ENCODE measurements at places on chromosomes 5 and 9.
A peak's percentile ranks its signal among the peaks of the same experiment; 100 is the strongest.

GRCh38 chr5:170169996-170170395 lies 62.8 kb upstream of the C5orf58 start:
- DNase-seq, result peak; percentile 73
- no peaks in the 10 kb centered on the region for H3K27me3 ChIP-seq
- no peaks in the 10 kb centered on the region for H3K36me3 ChIP-seq

GRCh38 chr9:120532891-120533290 lies 47.1 kb downstream of the CDK5RAP2 start:
- DNase-seq, result no peak
- H3K27ac ChIP-seq, result no peak overlapping the region
- H3K4me1 ChIP-seq, result no peaks in the 10 kb centered on the region
- H3K36me3 ChIP-seq, result peaks cover 59% of the 10 kb centered on the region

- no peak for DNase-seq
- H3K36me3 ChIP-seq, result no peaks in the 10 kb centered on the region
- H3K27ac ChIP-seq, result no peak overlapping the region
- no peak overlapping the region for H3K4me3 ChIP-seq
- no peaks in the 10 kb centered on the region for H3K27me3 ChIP-seq
These were observed 173.3 kb downstream of the MELK start for GRCh38 chr9:36745977-36746376.

DNA sequence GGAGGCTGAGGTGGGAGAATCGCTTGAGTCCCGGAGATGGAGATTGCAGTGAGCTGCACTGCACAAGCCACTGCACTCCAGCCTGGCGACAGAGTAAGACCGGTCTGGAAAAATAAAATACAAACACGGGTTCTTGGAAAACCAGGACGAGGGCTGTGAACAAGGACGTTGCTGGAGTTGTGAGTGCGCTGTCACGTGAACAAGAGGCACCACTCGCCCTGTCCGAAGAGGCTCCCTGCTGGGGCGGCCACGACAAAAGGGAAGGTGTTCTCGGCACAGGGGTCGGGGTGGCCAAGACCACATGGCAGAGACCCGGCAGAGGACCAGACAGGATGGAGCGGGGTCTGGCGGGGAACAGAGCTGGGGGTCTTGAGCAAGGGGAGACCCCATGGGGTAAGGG lies 30.6 kb upstream of the UBAC1 start:
- H3K36me3 ChIP-seq, result no peaks in the 10 kb centered on the region
- no peak for DNase-seq
- H3K4me1 ChIP-seq, result peaks cover 11% of the 10 kb centered on the region
- H3K4me3 ChIP-seq, result no peak overlapping the region

GRCh38 chr5:60703944-60704343 lies 4.0 kb upstream of the DEPDC1B start:
- H3K4me3 ChIP-seq, result no peak overlapping the region
- H3K36me3 ChIP-seq, result no peaks in the 10 kb centered on the region
- no peaks in the 10 kb centered on the region for H3K27me3 ChIP-seq
- no peak overlapping the region for H3K27ac ChIP-seq
- DNase-seq, result peak; percentile 27

DNA sequence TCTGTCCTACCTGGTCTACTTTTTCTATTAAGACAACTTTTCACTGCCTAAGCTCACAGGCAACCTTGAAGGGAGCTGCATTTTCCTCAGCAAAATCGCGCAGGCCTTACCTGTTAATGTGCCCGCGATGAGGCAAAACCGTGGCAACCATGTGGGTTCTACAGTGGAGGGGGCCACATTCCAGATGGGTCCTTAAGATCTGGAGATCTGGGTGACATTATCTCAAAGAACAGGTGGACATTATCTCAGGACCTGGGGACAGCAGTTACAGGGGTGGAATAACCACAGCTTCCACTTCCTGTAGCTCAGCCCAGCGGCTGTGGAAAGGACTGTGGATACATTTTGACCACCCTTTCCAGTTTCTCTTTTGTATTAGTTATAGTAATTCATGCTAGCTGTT lies 112.8 kb upstream of the PTCH1 start:
- H3K27ac ChIP-seq, result no peak overlapping the region
- no peak for DNase-seq
- no peak overlapping the region for H3K4me3 ChIP-seq
- H3K4me1 ChIP-seq, result no peaks in the 10 kb centered on the region

DNA sequence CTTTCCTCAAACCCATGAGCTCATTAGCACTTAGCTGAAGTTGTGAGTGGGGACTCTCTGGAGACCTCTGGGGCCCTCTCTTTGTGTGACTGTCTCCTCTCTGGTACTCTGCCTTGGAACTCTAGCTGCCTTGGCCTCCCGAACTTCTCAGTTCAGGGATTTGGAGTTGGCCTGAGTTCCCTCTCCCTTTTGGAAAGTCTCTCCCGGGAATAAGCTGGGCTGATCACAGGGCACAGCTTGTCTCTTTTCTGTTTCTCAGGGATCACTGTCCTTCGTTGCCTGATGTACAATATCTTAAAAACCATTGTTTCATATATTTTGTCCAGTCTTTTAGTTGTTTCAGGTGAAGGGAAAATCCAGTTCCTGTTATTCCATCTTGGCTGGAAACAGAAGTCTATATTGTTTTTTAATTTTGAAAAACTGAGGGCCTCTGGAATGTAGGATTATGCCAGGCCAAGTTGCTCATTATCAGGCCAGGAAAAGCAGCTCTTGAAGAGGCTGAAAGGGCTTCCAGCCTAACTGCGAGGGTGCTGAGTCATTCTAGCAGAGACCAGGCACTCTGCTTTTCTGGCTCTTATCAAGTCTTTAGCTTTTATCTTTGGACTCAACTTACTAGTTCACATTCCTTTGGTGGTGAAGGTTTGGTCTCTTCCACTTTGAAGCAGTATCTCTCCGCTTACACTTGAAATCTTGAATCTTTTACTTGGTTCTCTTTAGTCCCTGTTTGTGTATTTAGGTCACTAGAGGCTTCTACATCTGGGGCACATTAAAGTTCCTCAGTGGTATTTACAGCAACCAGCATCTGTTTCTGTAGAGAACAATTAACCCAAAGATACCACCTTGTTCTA lies 8.4 kb upstream of the RGS3 start:
- no peak overlapping the region for H3K27ac ChIP-seq
- H3K27me3 ChIP-seq, result no peaks in the 10 kb centered on the region
- H3K4me1 ChIP-seq, result no peaks in the 10 kb centered on the region

Measured in Karpas-422 (cell line).